SJSA1 (cell line): ENCODE measurements at places on chromosomes 4 and X. TPM values are rescaled to one million over a fixed set of nuclear protein-coding genes. Genes with fewer than 3 reads are reported as not detected.

MFAP3L gene
- 0.97 TPM in 1 of 2 replicates, not detected in the other for total RNA-seq

VCX2 gene
- not detected in 2 replicates for total RNA-seq

GRCh38 chrX:25544641-25545040, 528.9 kb upstream of the ARX start:
- no peak for DNase-seq

GRCh38 chr4:81870275-81870674, 398.6 kb upstream of the RASGEF1B start:
- DNase-seq, result no peak

DNA sequence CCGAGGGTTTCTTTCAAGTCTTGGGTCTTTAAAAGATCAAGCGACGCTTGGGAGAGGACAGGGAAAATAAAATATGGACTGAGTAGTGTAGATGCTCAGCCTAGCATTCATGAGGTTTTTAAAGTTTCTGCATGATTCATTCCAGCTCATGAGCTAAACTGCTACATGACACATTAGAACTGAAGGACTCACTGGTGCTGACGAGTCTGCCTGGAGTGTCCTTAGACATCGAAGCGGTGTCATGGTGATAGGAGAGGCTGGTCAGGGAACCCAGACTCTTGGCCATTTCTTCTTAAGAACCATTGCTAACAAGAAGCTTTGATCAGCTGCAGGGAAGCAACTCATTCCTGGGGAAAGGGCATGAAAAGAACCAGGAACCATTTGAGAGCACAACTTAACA, 158.6 kb downstream of the TRIML1 start:
- no peak for DNase-seq

GRCh38 chr4:16844816-16845586, 53.4 kb downstream of the LDB2 start:
- no peak for DNase-seq

DNA sequence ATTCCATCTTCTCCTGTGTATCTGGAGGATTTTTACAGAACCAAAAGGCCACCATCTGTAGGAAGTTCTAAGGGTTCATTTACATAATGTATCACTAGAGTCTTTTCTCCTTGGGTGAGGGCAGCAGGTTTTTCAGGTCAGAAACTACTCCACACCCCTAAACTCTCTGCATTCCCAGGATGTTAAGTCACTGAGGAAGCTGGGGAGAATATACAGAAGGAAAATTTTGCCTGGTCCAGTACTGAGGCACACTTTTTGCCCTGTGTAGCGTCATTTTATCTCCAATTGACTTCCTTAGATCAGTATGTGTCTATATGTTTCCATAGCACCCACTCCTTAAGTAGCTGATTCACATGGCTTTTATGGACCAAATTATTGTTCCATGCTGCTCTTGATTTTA, 17.0 kb downstream of the XKRX start:
- DNase-seq, result no peak

DNA sequence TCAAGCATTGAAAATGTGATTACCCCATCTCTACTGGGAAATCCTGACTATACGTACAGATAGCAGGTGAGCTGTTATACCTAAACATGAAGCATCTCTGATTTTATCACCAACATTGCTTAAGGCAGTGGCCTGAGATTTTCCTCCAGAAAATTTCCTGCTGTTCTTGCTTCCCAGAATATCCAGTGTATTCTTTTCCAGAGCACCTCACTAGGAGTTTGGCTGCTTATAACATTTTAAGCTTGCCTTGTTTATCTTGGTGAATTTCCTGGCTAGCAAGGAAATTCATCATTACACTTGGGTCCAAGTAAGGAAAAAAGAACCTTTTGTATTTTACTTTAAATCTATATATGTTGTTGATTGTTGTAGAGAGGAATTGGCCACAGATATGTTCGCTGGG, 73.0 kb upstream of the CLCN4 start:
- DNase-seq, result no peak

GRCh38 chrX:413322-414201, 26.9 kb upstream of the PPP2R3B start:
- DNase-seq, result no peak

GRCh38 chr4:24003496-24003895, 113.6 kb upstream of the PPARGC1A start:
- no peak for DNase-seq

GRCh38 chrX:130118441-130119311, 8.4 kb upstream of the ELF4 start:
- DNase-seq, result peak; percentile 74

- no peak for DNase-seq
Measured at GRCh38 chr4:7638984-7639789, 204.5 kb upstream of the PSAPL1 start.
